Cerebellar nuclear complex (tissue), 1 donor: ENCODE measurements at places on chromosomes 16 and 17.

GRCh38 chr16:78323315-78323714 is 223.9 kb downstream of the WWOX start:
- no peak for DNase-seq

GRCh38 chr16:81574168-81574567 is 129.6 kb downstream of the CMIP start:
- no peak for DNase-seq

- DNase-seq, result no peak
Measured at GRCh38 chr17:82023447-82024241, 539 bp downstream of the LRRC45 start.

DNA sequence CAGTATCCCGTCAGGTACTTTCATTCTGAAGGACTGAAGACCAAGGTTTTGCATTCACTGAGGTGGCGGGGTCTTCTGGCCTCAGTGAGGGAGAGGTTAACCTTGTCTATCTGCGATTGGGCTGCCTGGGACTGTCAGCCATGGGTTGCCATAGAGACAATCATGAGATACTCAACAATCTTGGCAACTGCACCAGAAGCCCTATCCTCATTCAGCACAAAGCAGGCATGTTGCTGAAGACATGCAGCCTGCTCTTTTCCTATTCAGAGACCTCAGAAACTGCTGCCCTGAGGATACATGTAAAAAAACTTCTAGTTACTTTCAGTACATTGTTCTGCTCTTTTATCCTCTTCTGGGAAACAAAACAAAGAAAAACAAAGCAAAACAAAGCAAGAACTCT is 146.3 kb upstream of the PIRT start:
- no peak for DNase-seq

- DNase-seq, result no peak
Measured at GRCh38 chr16:8768692-8769091, 28.7 kb downstream of the TMEM186 start.

GRCh38 chr16:21338537-21339268 is 60.6 kb upstream of the CRYM start:
- DNase-seq, result no peak

DNA sequence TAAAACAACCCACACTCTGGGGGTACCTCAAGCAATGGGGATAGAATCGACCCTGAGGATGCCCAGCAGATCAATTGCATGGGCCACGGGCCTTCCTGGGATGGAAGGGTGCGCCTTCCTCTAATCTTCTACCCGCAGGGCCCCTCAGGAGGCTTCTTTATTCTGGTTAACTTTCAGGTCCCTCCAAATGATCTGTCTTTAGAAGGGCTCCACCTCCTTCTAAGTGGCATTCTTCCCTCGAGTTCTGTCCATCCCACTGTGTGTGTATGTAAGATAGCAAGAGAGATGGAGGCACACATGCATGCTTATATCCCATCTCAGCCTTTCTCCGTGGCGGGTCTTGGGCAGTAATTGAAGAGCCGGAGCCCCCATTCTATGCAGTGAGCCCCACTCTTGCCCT is 125.7 kb downstream of the MRM1 start:
- DNase-seq, result no peak

DNA sequence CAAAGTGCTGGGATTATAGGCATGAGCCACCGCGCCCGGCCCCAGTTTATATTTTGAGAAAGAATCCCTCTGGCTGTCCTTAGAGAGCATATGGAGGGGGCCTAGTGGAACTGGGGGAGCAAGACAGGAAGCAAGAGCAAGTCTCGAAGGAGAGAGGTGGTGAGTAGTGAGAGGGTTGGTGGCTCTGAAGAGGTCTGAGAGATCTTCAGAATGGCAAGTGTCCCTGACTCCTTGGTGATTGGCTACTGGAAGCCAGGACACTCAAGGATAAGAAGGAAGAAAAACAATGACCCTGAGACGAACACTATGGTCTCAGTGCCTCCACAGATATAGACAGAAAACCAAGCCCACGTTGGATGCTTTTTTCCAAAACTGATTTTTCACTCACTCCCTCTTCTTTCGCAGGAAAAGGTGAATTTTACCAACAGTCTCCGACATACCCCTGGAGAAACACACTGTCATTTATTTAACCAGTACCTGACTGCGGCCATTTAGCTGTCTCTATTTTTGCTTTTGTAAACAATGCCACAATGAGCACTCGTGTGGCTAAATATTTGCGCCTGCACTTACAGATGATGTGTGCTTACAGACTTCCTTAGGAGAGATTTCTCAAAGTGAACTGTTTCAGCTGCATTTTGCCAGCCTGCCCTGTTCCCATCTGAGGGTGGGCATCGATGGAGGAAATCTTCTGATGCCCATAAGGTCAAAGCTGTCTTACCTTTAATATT is 15.9 kb upstream of the DOK4 start:
- no peak for DNase-seq

- DNase-seq, result no peak
Measured at GRCh38 chr17:21354796-21355385, 21.3 kb upstream of the KCNJ12 start.

- DNase-seq, result no peak
Measured at GRCh38 chr16:4015275-4016004, 100.8 kb downstream of the ADCY9 start.

DNA sequence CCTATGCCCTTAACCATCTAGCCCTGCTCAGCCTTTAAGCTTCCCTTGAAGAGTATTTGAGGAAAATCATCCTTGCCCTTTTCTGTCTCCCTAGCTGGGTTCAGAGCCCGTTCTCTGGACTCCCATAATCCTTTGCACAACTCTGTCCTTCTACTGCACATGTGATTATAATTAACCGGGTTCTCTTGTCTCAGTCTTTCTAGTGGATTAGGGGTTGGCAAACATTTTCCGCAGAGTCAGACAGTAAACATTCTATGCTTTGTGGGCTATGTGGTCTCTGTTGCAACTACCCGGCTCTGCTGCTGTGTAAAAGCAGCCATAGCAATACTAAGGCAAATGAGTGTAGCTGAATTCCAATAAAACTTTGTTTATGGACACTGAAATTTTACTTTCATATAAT is 80.0 kb downstream of the CDRT15 start:
- no peak for DNase-seq

- DNase-seq, result peak; percentile 39
Measured at GRCh38 chr16:67833415-67834241, 8.5 kb upstream of the THAP11 start.

- no peak for DNase-seq
Measured at GRCh38 chr17:56152874-56153602, at the start of gene ANKFN1. ANKFN1 (plus strand) TSS chr17:56153475; CDS start chr17:56212668, 59,193 bp downstream.

- no peak for DNase-seq
Measured at GRCh38 chr17:17495536-17496188, 533 bp downstream of the RASD1 start.

DNA sequence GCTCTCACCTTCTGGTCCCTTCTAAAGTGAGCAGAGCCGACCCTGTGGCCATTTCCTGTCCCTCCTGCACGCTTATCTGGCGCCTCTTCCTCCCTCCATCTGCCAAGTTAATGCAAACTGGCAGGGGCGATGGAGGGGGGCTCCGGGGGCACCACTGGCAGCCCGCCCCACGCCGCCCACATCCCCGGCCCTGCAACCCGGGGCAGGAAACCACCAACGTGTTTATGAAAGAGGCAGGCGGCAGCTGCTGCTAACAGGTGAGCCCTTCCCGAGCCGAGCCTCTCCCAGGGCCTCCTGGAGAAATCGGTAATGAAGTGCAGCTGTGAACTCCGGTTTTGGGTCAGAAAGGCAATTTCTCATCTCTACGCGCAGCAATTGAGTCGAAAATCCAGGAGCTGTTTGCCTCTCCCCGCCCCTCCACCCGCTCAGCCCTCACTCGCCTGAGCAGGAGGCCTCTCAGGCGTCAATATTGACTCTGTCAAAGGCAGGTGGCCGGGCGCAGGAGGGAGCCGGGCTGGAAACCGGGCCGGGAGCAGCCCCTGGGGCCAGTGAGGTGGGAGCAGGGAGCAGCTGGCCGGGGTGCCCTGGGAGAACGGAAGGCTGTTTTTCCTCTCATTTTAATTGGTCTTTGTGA is 164.4 kb upstream of the GSE1 start:
- no peak for DNase-seq

DNA sequence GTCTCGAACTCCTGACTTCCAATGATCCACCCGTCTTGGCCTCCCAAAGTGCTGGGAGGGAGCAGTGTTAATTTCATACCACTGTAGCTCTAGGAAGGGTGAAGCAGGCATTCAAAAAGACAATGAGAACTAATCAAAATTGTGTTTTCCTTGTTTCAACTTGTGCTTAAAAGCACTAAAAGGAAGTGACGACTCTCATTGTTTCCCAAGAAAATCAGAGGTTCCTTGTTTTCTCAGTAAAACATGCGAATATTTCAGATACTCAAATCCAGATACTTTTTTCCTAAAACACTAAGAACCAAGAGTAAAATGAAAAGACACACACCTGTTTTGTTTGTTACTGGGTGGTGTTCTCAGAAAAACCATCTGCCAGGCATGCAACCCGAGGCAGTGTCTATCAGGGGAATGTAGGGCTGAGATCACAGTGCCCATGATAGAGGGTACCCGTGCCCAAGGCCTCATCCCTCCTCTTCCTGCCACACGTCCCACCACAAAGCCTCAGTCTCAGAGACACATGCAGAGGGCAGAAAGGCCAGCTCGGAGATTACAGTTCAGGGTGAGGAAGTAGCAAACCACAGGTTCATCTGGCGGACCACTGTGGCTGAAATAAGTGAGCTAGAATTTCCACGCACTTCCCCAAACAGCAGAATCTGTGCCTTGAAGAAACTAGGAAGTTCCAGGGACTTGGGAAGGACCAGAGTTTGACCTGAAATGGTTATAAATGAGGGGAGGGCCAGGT is 33.7 kb downstream of the GINS3 start:
- no peak for DNase-seq

- DNase-seq, result no peak
Measured at GRCh38 chr17:68383443-68384321, 73.6 kb downstream of the WIPI1 start.

DNA sequence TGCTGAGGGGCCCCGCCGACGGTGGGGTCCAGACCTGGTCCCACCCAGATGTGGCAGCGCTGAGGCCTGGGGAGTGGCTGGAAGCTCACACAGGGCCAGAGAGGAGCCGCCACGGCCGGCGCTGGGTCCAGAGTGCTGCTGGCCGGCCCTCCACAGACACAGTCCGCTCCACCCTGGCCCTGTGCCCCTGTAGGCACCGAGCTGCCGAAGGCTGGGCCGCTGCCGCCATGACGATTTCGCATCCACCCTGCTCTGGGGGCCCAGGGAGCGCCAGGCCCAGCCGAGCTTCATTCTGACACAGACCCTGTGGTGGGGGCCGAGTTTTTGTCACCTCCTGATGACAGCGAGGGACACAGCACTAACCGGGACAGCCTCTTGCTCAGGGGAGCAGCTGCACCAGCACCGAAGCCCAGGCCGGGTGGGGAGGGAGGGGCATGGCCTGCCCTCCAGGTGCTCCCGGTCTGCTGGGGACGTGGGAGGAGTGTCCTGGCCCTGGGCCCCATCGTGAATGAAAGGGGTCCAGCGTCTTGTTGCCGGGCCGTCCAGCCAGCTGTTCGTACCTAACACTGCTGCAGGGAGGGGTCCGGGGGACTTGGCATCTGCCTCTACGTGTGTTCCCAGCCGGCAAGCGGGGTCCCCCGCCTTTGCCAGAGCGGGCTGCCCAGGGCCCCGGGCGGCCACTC is 27.1 kb upstream of the SSTR5 start:
- no peak for DNase-seq

DNA sequence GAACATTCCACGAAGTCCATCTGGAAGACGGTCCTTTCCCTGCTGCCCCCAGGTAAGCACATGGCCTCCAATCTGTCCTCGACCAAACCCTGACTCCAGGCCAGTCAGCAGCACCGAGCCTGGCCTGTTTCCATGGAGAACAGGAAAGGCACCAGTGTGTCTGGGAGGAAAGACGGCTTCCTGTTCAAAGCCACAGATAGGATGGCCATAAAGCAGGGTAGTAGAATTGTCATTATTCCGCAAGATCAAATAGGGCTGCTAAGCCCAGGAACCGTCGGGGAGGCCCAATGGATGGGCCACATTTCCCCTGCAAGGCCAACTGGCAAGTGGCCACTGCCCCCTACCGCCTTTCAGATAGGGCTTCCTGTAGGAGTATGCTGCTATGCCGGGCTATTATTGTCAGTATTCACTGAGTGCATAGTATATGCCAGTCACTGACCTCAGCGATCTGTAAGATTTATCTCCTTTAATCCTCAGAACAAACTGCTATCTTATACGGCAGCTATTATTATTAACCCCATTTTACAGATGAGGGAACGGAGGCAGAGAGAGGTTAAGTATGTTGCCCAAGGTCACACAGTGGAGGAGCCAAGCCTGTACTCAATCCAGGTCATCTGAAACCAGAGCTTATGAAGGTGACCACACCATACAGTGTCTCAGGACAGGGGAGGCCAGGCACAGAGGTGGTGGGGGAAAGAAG is 23.0 kb upstream of the PLCG2 start:
- no peak for DNase-seq

DNA sequence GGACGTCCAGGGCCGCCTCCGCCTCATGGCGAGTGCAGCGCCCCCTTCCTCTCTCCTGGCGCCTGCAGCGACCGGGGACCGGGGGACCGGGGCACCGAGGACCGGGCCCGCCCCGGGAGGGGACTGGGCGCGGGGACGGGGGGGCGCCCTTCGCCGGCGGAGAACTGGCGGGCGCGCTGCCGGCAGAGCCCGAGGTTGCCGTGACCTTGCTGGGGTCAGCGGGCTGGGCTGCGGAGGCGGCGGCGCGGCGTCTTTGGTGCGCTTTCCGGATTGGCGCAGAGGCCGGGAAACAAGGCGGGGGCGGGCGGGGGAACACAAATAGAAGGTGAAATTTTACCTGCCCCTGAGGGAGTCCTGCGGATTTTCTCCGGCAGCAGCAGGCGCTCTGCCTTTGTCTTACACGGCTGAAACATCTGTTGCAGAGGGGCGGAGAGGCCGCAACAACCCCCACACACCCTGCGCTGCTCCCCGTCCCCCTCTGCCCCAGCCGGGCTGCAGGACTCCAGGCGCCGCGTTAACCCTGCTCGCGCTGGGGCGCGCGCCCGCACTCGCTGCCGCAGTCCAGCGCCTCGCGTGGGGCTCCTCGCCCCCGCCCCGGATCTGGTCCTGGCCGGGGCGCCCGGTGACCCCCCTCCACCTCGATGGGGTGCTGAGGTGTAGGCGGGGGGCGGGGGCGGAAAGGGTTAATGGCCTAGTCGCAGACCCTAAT is 53.5 kb downstream of the SREBF1 start:
- no peak for DNase-seq

DNA sequence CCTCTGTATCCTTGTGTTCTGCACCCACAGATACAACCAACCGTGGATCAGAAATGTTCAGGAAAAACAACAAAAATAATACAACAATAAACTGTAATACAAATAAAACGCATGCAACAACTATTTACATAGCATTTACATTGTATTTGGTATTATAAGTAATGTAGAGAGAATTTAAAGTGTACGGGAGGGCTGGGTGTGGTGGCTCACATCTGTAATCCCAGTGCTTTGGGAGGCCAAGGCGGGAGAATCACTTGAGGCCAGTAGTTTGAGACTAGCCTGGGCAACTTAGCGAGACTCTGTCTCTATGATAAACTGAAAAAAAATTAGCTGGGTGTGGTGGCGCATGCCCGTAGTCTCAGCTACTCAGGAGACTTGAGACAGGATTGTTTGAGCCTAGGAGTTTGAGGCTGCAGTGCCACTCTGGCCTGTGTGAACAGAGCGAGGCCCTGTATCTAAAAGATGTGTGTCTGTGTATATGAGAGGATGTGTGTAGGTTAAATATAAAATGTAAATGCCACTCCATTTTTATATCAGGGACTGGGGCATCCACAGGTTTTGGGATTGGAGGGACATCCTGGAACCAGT is 13.3 kb downstream of the SEC14L1 start:
- no peak for DNase-seq
